ENCODE measurements at places on chromosomes 6 and 20.

- H3K4me1 ChIP-seq: peaks cover 12% of the 10 kb centered on the region
- DNase-seq: no peak
- H3K27ac ChIP-seq: no peak overlapping the region
- H3K4me3 ChIP-seq: no peak overlapping the region
- H3K27me3 ChIP-seq: no peaks in the 10 kb centered on the region
These were observed 285.1 kb upstream of the ID4 start for GRCh38 chr6:19552076-19552475.

- H3K27me3 ChIP-seq: no peaks in the 10 kb centered on the region
- no peak overlapping the region for H3K27ac ChIP-seq
- peak overlapping the region; percentile 85 for H3K4me3 ChIP-seq
- H3K4me1 ChIP-seq: peaks cover 45% of the 10 kb centered on the region
These were observed 102.5 kb upstream of the BEND6 start for GRCh38 chr6:56852260-56853010.

GRCh38 chr20:33475381-33476152 lies 14.3 kb upstream of the CBFA2T2 start:
- H3K36me3 ChIP-seq: no peaks in the 10 kb centered on the region
- H3K4me3 ChIP-seq: no peak overlapping the region
- peaks cover 13% of the 10 kb centered on the region for H3K27me3 ChIP-seq
- H3K27ac ChIP-seq: no peak overlapping the region
- DNase-seq: no peak
- H3K4me1 ChIP-seq: no peaks in the 10 kb centered on the region

DNA sequence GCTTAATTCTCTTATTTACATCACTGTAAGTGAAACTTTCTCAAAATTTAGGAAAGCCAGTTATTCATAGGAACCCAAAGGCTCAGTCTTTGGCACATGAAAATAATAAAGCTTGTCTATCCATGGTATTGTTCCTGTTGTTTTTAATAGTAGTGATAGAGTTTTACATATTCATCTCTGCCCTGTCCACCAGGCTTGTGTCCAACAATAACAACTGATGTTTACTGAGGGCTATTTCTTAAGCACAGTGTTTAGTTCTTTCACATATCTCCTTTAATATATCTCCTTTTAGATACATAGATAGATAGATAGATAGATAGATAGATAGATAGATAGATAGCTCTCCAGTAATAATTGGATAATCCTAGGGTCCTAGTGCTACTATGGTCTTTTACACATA lies 34.2 kb downstream of the FOXQ1 start:
- no peak overlapping the region for H3K4me3 ChIP-seq
- no peak for DNase-seq
- H3K4me1 ChIP-seq: no peaks in the 10 kb centered on the region
- H3K27ac ChIP-seq: no peak overlapping the region

- no peak overlapping the region for H3K27ac ChIP-seq
- H3K4me3 ChIP-seq: no peak overlapping the region
- H3K27me3 ChIP-seq: no peaks in the 10 kb centered on the region
- no peaks in the 10 kb centered on the region for H3K4me1 ChIP-seq
- H3K36me3 ChIP-seq: no peaks in the 10 kb centered on the region
- DNase-seq: no peak
These were observed 37.5 kb downstream of the SYCP2 start for GRCh38 chr20:59895908-59896307.

GRCh38 chr6:43276577-43277305 lies 21.3 kb upstream of the SLC22A7 start:
- H3K4me1 ChIP-seq: peaks cover 18% of the 10 kb centered on the region
- H3K36me3 ChIP-seq: no peaks in the 10 kb centered on the region
- H3K4me3 ChIP-seq: no peak overlapping the region
- DNase-seq: no peak

GRCh38 chr6:133947302-133947900 lies 5.6 kb upstream of the TBPL1 start:
- no peak overlapping the region for H3K27ac ChIP-seq
- DNase-seq: no peak
- H3K36me3 ChIP-seq: no peaks in the 10 kb centered on the region
- H3K4me3 ChIP-seq: no peak overlapping the region
- H3K4me1 ChIP-seq: peaks cover 10% of the 10 kb centered on the region

GRCh38 chr6:98487612-98488011 lies 346.8 kb upstream of the POU3F2 start:
- H3K36me3 ChIP-seq: no peaks in the 10 kb centered on the region
- no peak overlapping the region for H3K27ac ChIP-seq
- H3K4me1 ChIP-seq: no peaks in the 10 kb centered on the region
- peaks cover 4% of the 10 kb centered on the region for H3K27me3 ChIP-seq
- no peak for DNase-seq

- H3K27me3 ChIP-seq: no peaks in the 10 kb centered on the region
- no peak overlapping the region for H3K27ac ChIP-seq
- no peak for DNase-seq
- peaks cover 14% of the 10 kb centered on the region for H3K4me1 ChIP-seq
These were observed 49.6 kb downstream of the NINL start for GRCh38 chr20:25535762-25536161.

GRCh38 chr6:116144605-116145004 lies 18.7 kb upstream of the COL10A1 start:
- H3K4me3 ChIP-seq: no peak overlapping the region
- H3K27ac ChIP-seq: peak overlapping the region; percentile 7
- peaks cover 28% of the 10 kb centered on the region for H3K4me1 ChIP-seq
- no peak for DNase-seq

DNA sequence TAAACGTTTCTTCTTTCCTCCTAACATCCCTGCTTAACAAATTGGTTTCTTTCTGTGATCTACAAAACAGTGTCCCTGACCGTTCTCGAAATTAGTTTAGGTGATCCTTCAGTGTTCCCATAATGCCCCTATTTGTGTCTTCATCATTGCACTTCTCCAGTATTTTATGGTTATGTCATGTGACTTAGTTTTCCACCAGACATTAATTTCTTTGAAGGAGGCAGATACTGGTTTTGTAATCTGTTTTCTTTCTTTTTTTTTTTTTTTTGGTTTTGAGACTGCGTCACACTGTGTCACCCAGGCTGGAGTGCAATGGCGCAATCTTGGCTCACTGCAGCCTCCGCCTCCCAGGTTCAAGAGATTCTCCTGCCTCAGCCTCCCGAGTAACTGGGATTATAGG lies 49.2 kb downstream of the FAM217A start:
- no peak for DNase-seq
- no peaks in the 10 kb centered on the region for H3K27me3 ChIP-seq
- H3K4me1 ChIP-seq: peaks cover 27% of the 10 kb centered on the region
- H3K27ac ChIP-seq: no peak overlapping the region

- H3K4me3 ChIP-seq: no peak overlapping the region
- H3K27me3 ChIP-seq: peaks cover 27% of the 10 kb centered on the region
- no peaks in the 10 kb centered on the region for H3K36me3 ChIP-seq
- DNase-seq: no peak
- H3K27ac ChIP-seq: no peak overlapping the region
- no peaks in the 10 kb centered on the region for H3K4me1 ChIP-seq
These were observed 65.0 kb downstream of the TOX2 start for GRCh38 chr20:43979576-43980105.

GRCh38 chr6:131244942-131245341 lies 109.7 kb downstream of the AKAP7 start:
- H3K4me1 ChIP-seq: peaks cover 5% of the 10 kb centered on the region
- no peaks in the 10 kb centered on the region for H3K27me3 ChIP-seq
- H3K27ac ChIP-seq: no peak overlapping the region
- no peaks in the 10 kb centered on the region for H3K36me3 ChIP-seq
- no peak overlapping the region for H3K4me3 ChIP-seq

GRCh38 chr6:3592371-3592941 lies 135.6 kb upstream of the SLC22A23 start:
- H3K4me3 ChIP-seq: no peak overlapping the region
- no peaks in the 10 kb centered on the region for H3K27me3 ChIP-seq
- DNase-seq: no peak
- no peaks in the 10 kb centered on the region for H3K36me3 ChIP-seq
- H3K27ac ChIP-seq: peak overlapping the region; percentile 32
- H3K4me1 ChIP-seq: peaks cover 18% of the 10 kb centered on the region

DNA sequence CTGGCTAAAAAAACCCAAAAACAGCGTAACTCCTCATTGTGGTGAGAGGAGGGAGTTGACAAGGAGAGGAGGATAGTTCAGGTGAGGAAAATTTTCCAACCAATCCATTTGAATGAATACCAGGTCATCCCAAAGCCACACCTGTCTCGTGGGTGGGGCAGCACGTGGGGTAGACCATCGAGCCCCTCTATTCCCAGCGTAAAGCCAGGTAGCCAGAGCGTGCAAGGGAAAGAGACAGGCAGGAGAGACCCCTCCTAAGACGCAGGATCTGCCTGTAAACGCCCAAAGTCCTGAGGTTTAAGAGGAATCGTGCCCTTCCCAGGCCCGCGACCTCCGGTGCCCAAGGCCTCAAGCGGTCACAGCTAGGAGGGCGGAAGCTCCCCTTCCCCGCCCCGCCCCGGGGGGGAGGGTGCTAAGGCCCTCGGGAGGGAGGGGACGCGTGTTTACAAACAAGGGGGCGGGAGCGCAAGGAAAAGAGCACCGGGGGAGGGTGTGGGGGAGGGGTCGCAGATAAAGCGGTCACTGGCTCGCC lies 712 bp downstream of the RXRB start:
- H3K4me3 ChIP-seq: peak overlapping the region; percentile 99
- peaks cover 61% of the 10 kb centered on the region for H3K4me1 ChIP-seq
- peak overlapping the region; percentile 69 for H3K27ac ChIP-seq
- no peak for DNase-seq

DNA sequence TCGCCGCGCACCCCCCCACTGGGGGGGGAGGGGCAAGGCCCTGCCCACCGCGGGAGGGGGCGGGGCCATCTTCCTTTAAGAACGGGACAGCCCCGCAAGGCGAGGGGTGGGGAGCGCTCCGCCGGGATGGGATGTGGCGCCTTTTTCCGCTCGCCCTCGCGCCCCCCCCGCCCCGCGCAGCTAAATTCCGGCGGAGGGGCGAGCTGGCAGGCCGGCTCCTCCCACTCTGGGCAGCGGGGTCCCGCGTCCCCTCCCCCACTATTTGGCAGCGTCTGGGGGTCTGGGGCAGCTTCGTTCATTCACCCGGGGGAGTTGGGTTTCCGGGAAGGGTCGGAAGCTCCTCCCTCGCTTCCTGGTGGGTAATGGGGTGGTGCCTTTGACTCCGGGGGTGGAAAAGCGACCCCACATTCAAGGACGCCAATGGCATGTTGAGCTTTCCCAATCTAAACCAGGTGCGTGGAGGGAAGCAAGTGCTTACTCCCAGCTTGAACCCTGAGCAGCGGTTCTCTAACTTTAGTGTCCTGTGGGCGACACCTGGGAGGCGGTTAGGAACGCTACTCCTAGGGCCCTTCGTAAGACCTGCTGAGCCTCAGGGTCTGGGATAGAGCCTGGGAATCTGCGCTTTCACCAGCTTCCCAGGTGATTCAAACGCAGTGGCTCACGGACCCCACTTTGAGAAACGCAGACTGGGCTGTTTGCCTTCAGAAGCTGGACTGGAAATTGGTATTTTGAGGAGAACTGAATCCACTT lies 927 bp downstream of the ASXL1 start:
- no peak for DNase-seq
- peak overlapping the region; percentile 91 for H3K27ac ChIP-seq
- H3K4me1 ChIP-seq: peaks cover 78% of the 10 kb centered on the region
- no peaks in the 10 kb centered on the region for H3K27me3 ChIP-seq
- H3K36me3 ChIP-seq: no peaks in the 10 kb centered on the region

- no peak for DNase-seq
- H3K4me3 ChIP-seq: peak overlapping the region; percentile 31
- no peaks in the 10 kb centered on the region for H3K36me3 ChIP-seq
- peaks cover 48% of the 10 kb centered on the region for H3K4me1 ChIP-seq
These were observed 392.0 kb upstream of the SASH1 start for GRCh38 chr6:147950623-147950987.

- no peaks in the 10 kb centered on the region for H3K36me3 ChIP-seq
- no peak for DNase-seq
- peaks cover 13% of the 10 kb centered on the region for H3K27me3 ChIP-seq
- H3K27ac ChIP-seq: no peak overlapping the region
These were observed 168.4 kb downstream of the TBXT start for GRCh38 chr6:165999279-165999678.

- no peak overlapping the region for H3K4me3 ChIP-seq
- H3K4me1 ChIP-seq: peaks cover 18% of the 10 kb centered on the region
- no peak for DNase-seq
- H3K36me3 ChIP-seq: no peaks in the 10 kb centered on the region
These were observed 541.8 kb upstream of the NRSN1 start for GRCh38 chr6:23584134-23584763.

DNA sequence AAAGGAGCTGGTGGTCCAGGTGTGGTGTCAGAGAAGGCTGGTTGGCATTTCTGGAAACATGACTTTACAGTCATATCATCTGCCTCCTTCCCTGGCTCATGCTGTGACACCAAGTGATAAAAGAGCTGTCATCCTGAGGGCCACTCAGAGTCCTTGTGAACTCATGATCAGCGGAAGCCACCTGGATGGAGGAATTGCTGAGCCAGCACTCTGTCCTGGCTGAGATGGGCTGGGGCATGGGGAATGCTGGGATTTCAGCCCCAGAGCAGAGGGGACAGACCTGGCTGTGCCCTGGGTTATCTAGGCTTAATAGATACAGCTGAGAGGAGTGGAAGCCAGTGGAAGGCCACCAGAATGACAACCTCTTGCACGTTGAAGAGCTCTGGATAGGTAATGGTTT lies 214.3 kb downstream of the DHX35 start:
- no peak for DNase-seq
- no peaks in the 10 kb centered on the region for H3K36me3 ChIP-seq
- no peaks in the 10 kb centered on the region for H3K4me1 ChIP-seq
- no peak overlapping the region for H3K4me3 ChIP-seq
- H3K27ac ChIP-seq: no peak overlapping the region

DNA sequence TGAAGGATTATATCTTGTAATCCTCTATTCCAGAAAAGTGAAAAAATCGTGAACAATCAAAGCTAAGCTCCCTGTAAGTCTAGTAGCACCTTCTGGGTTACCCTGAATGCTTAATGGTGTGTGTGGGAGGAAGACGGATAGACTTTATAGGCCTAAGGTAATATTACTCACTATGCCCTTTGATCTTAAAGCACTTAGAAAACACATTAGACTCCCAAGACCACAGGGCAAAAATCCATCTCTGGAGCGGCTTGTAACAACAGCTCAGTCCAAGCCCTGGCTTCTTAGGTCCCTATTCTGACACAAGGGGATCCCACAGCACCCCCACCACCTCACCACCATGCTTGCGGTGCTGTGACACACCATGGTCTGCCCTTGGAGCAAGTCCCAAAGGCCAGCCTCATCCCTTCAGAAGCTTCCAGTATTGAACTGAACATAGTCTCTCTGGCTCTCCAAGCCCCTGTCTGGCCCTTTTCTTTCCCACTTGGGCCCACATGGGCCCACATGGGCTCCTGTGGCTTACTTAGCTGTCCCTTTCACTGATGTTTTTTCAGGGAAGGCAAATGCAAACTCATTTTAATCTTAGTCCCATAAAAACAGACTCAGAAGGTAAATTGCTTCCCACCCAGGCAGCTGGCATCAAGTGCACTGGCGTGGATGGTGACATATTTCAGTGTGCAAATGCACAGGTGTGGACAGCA lies 28.3 kb downstream of the C6orf132 start:
- H3K4me1 ChIP-seq: peaks cover 8% of the 10 kb centered on the region
- no peak overlapping the region for H3K27ac ChIP-seq
- no peak overlapping the region for H3K4me3 ChIP-seq
- H3K27me3 ChIP-seq: peaks cover 2% of the 10 kb centered on the region
- peaks cover 5% of the 10 kb centered on the region for H3K36me3 ChIP-seq
